GM20000 (cell line): ENCODE measurements at places on chromosomes 7 and 10.

DNA sequence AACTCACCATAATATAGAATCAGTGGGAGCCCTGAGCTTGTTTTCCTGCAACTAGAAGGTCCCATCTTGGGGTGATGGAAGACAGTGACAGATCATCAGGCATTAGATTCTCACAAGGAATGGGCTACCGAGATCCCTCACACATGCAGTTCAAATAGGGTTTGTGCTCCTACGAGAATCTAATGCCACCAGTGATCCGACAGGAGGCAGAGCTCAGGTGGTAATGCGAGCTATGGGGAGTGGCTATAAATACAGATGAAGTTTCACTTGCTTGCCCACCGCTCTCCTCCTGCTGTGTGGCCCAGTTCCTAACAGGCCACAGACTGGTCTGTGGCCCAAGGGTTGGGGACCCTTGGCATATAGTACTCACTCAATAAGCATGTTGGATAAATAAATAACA lies 93.4 kb downstream of the POU6F2 start:
- no peak for DNase-seq

- DNase-seq: no peak
Measured at GRCh38 chr7:96388620-96389383, 66.9 kb upstream of the SLC25A13 start.

DNA sequence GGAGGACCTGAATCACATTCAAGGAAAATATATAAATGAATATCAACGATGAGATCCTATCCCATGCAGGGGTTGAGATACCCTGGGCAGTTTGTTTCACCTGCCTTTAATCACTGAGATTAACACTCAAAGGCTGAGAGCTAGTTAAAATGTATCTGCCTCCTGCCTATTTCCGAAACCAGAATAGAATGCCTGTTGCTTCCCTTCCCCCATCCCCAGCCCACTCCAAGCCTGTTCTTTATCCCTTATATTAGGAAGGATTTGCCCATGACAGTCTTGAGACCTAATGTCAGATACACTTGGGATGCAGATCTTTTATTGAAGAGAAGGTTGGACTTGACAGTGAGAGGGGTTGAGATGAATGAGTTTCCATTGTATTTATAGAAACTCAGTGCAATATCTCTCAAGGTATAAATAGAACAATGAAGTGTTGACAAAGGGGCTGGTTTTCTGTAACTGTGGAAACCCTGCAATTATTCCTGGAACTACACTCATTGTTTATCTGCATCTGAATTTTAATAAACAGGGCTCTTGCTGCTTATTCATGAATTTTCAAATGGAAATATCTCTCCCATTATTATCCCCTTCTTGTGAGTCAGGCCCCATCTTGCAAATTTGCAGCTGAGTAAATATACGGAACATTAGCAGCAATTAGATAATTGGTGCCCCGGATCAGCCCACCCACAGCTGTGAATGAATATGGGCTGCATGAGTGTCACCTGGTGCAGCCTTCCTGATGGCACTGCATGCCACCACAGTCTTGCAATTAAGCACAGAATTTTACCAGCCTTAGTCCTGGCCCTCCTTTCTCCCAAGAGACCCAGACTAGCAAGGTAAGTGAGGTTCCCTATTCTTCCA lies 66.7 kb downstream of the SORCS3 start:
- DNase-seq: no peak

GRCh38 chr7:50771120-50772002 lies 11.3 kb downstream of the GRB10 start:
- DNase-seq: no peak

DNA sequence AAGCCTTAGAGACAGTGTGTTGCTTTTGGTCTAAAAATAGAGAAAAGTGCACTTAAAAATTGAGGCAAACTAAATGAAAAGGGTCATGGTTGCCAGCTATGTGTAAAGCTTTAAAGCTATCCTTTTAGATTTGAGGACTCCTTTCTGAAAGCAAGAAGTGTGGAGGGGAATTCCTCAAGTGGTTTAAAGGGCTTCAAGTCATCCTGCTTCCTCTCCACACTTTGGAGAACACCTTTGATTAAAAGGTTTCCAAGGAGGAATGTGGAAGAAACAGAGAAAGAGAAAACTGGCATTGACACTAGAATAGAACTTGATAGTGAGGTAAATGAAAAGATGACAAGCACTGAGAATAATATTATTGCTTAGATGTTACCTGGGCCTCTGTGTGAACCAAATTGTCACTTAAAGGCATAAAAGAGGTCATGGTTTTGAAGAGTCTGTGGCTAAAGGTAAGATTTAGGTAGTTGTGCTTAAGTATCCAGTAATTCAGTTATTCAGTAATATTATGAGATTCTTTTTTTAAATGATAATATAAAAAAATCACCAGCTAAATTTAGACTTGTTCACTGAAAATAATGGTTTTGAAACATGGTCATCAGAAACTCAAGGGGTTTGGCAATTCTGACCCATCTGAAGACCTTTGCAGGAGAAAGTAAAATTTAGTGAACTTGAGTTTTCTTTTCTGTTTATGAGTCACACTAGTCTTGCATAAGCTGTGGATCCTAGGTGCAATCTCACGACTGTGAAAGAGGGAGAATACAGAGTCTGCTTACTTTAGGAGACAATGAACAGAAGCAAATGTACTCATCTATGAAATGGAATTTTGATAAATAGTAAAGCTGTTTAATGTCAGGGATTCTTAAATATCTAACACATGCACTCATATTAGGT lies 466.0 kb downstream of the KIF20B start:
- peak; percentile 17 for DNase-seq

DNA sequence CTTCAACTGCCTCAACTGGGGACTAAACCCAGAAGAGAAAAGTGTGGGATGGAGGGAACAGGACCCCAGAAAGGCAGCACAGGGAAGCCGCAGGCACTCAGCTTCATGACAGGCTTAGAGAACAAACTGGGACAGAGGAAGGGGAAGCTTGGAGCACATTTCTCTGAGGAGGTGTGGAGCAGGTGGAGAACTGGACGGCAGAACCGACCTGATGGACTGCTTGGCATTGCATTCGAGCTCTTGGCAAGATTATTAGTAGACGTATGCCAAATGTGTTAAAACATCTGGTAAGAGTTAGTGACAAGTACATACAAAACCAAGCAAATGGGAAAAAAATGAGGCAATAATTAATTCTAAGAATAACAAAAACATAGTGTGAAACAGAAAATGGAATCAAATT lies 335.7 kb downstream of the SFMBT2 start:
- DNase-seq: no peak

GRCh38 chr10:122419876-122420623 lies 34.4 kb upstream of the ARMS2 start:
- DNase-seq: no peak

- no peak for DNase-seq
Measured at GRCh38 chr7:105017657-105018365, 3.8 kb downstream of the KMT2E start.

GRCh38 chr10:124717041-124717757 lies 27.0 kb downstream of the FAM53B start:
- no peak for DNase-seq

GRCh38 chr10:34139559-34139958 lies 675.5 kb downstream of the PARD3 start:
- DNase-seq: no peak

GRCh38 chr10:90138844-90139243 lies 437.5 kb downstream of the KIF20B start:
- DNase-seq: no peak

DNA sequence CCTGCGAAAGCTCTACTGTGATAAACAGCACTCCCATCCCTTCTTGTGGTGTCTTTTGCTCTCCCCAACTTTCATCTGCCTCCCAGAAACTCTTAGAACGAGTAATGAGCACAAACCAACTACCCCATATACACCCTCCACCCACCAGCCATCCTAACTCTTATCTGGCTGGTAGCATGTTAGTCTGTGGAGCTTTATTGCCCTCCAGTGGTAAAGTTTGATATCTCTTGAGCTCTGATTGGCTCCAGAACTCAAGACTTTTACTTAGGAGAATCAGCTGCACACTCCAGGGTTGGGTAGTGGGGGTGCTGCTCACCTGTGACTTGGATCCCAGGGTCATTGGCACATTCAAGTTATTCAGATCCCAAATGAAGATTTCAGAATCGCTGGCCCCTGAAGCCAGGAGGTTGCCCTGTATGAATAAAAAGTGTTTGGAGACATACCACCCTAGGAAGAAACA lies 10.9 kb downstream of the SEC31B start:
- DNase-seq: peak; percentile 65

- no peak for DNase-seq
Measured at GRCh38 chr10:13054844-13055243, 45.1 kb upstream of the OPTN start.

DNA sequence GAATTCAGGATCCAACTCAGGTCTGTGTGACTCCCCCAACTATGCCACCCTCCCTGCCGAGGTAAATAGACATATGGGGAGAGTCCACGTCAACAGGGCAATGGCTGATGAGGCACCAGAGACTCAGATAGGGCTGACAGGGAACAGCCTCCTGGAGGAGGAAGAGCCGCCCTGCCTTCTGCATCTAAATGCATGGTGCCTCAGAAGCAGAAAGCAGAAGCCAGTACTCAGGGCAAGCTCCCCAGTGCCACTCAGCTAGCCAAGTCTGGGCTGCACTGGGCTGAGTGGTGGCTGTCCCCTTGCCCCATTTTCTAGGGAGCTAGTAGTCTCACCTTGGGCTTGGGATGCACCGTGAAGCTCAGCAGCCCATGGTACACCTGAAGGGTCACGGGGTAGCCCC lies 11.0 kb downstream of the RRP12 start:
- DNase-seq: no peak

DNA sequence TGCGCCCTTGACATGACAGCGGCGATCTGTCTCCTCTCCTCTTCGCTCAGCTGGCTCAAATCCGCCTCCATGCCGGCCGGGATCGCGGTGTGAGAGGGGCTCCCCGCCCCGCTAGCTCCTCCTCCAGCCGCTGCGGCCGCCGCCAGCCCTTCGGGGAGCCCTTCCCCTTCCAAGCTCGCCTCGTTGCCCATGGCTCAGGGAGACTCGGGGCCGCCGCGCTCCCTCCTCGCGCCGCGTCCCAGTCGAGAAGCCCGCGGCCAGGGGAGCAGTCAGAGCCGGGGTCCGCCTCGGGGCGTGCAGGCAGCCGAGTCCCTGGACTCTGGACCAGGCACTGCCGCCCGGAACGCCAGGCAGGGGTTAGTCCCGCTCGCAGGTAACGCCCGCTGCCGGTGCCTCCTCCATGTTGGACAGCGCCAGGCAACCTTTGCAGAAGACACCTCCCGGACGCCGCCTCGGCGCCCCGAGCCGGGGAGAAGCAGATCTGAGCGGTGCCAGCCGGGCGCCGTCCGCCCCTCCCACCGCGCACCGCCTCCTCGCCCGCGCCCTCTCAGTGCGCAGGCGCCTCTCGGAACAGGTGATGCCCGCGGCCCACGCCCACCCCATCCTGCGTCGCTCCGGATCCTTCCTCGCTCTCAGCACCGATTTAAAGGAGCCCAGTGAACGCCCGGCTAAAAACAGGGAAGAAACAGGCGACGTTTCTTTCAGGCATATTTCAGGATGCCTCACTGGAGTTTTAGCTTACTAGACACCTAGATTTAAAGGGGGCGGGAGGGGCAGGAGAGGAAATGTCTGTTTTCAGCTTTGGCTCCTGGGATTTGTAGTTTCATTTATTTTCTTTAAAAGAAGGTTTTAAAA lies at the start of gene PCLO:
Gene PCLO (minus strand): TSS at position 483 of the 855 bp plus-strand sequence. CDS start 292 bp downstream, at position 191.
- peak; percentile 61 for DNase-seq

DNA sequence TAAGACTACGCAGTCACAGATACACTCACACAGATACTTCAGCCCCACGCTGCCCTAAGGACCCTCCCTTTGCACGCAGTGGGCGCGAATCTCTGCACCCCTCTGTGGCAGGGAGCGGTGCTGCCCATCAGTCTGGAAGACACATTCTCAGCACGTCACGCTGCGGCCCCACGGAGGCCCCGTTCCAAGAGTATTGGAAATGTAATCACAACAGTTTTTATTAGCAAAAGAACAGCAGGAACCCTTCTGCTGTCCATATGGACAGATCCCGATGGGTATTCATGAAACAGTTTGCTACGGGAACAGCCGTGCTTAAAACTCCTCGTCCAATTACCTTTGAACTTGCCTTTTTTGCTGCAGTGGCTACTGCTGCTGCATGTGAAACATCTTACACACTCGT lies 131.0 kb downstream of the RPS24 start:
- no peak for DNase-seq

- DNase-seq: no peak
Measured at GRCh38 chr7:142503036-142503435, 245.2 kb upstream of the PRSS58 start.
